Breast epithelium (tissue), 4 donors: ENCODE measurements at places on chromosomes 13 and 19.

GRCh38 chr19:44621367-44621766, 8.0 kb downstream of the IGSF23 start:
- DNase-seq: no peak

DNA sequence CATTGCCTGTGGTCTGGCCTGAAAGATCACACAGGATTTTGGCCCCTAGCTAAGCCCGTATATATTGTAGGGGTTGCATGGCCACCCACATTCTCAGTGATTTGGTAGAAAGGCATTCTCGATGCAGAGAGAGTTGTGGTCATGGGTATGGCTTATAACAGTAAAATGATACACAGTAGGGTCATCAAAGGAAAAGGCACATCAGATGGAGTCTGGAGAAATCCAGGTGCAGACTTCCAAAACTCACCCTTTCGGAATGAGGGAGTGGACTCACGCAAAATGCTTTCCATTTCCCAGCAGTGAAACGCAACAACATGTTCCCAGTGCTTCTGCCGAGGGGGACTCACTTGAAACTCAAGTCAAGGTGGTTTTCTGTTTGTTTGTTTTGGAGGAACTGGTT, 802.5 kb upstream of the SLITRK1 start:
- no peak for DNase-seq

- DNase-seq: peak; percentile 46
Measured at GRCh38 chr19:49937750-49938381, 8.6 kb upstream of the NUP62 start.

GRCh38 chr13:80931118-80931517, 590.2 kb upstream of the SPRY2 start:
- DNase-seq: no peak

DNA sequence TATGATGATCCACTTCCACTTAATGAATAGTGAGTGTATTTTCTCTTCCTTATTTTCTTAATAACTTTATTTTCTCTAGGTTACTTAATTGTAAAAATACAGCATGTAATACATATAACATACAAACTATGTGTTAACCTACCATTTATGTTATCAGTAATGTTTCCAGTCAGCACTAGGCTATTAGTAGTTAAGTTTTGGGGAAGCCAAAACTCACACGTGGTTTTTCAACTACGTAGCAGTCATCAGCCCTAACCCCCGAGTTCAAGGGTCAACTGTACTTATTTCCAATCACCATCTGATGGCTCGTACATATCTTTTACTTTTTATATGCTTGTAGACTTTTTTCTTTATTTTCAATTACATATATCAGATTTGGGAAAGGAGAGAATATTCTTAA, 95.7 kb downstream of the TNFSF13B start:
- no peak for DNase-seq

- DNase-seq: no peak
Measured at GRCh38 chr13:101146101-101146898, 270.0 kb downstream of the NALCN start.

DNA sequence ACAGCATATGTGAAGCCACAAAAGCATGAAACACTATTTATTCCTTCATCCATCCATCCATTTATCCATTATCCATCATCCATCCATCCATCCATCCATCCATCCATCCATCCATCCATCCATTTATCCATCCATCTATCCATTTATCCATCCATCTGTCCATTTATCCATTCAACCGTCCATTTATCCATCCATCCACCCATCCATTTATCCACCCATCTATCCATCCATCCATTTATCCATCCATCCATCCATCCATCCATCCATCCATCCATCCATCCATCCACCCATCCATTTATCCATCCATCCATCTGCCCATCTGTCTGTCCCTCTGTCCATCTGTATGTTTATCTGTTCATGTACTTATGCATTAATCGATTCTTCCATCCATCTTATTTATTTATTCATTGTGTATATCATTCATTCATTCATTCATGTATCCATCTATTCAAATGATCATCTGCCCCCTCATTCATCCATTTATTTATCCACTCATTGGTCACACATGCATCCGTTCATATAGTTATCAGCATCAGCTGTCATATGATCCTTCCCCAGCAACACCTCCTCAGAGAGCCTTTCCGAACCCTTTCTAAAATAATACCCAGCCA, 7.0 kb upstream of the MYH14 start:
- no peak for DNase-seq

DNA sequence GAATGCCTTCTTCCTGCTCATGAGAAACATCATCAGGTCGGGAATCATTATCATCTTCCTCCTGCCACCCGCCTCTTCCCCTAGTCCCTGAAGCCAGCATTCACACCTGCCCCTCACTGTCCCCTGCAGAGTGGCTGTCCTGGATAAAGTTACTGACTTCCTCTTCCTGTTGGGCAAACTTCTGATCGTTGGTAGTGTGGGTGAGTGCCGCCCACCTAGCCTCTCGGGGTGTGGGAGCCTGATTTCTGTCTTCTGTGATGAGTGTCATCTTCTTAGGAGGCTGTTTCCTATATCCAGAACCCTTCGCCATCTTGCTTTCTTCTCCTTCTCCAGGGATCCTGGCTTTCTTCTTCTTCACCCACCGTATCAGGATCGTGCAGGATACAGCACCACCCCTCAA, 12.5 kb downstream of the SLC44A2 start:
- DNase-seq: no peak

GRCh38 chr13:30392681-30393045, 29.6 kb upstream of the UBE2L5 start:
- DNase-seq: no peak

- no peak for DNase-seq
Measured at GRCh38 chr13:44385847-44386246, 12.2 kb downstream of the SERP2 start.

DNA sequence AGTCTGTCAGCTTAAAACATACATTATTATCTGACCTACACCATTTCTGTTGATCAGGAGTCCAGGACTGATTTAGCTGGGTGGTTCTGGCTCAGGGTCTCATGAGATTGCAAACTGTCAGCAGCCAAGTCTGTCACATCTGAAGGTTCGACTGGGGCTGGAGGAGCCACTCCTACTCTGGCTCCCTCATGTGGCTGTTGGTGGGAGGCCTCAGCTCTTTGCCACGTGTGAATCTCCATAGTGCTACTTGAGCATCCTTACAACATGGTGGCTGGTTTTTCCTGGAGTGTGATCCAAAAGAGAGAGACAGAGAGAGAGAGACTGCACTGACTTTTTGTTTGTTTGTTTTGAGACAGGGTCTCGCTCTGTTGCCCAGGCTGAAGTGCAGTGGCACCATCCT, 63.6 kb upstream of the NFIC start:
- DNase-seq: no peak

GRCh38 chr13:111319998-111320911, at the start of gene TEX29:
Gene TEX29, plus strand, starts transcription at chr13:111320642. Its CDS starts 249 bp downstream, at chr13:111320891.
- no peak for DNase-seq

- no peak for DNase-seq
Measured at GRCh38 chr13:78131811-78132210, 213.2 kb upstream of the EDNRB start.

DNA sequence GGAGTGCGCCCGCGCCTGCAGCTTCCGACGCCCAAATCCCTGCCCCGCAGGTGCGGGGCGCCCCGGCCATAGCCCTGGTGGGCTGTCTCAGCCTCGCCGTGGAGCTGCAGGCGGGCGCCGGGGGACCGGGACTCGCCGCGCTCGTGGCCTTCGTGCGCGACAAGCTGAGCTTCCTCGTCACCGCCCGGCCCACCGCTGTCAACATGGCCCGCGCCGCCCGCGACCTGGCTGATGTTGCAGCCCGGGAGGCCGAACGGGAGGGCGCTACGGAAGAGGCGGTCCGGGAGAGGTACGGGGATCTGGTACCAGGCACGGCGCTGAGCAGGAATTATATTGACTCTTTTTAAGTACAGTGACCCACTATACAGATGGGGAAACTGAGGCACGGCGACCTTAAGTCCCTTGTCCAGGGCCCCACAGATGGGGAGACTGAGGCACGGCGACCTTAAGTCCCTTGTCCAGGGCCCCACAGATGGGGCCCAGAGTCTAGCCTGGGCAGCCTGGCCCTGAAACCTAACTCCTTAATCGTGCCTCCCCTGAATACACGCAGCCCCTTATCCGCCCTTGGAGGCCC, 586 bp downstream of the MRI1 start:
- no peak for DNase-seq

DNA sequence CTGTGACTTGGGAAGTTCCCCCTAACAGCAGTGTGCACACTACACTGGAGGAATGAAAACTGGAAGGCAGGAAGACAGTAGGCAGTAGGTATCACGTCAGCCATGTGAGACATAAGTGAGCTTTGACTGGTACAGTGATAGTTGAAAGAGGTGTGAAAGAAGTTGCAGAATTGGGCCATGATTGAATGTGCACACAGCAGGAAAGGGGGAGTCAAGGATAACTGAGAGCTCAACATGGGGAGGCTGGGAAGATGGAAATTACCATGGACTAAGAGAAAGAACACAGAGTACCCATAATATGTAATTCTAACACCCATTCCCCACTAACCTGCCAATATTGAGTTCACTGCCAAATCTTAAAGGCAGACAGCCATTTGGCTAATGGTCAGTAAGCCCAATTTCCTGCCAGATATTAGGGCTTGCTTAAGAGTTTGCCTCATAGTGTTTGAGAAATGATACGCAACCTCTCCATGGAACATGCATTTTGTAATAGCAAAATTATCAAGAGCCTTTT, 321.7 kb downstream of the DCT start:
- DNase-seq: no peak

DNA sequence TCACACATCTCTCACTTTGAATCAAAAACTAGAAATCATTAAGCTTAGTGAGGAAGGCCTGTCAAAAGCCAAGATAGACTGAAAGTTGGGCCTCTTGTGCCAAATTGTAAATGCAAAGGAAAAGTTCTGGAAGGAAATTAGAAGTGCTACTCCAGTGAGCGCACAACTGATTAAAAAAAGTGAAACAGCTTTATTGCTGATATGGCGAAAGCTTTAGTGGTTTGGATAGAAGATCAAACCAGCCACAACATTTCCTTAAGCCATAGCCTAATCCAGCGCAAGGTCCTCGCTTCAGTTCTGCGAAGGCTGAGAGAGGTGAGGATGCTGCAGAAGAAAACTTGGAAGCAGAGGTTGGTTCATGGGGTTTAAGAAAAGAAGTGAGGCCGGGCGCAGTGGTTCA, 7.6 kb downstream of the PCCA start:
- DNase-seq: no peak

GRCh38 chr19:4328243-4328990, 10.2 kb downstream of the STAP2 start:
- DNase-seq: peak; percentile 91

GRCh38 chr19:15196360-15197005, 4.3 kb downstream of the NOTCH3 start:
- DNase-seq: no peak

DNA sequence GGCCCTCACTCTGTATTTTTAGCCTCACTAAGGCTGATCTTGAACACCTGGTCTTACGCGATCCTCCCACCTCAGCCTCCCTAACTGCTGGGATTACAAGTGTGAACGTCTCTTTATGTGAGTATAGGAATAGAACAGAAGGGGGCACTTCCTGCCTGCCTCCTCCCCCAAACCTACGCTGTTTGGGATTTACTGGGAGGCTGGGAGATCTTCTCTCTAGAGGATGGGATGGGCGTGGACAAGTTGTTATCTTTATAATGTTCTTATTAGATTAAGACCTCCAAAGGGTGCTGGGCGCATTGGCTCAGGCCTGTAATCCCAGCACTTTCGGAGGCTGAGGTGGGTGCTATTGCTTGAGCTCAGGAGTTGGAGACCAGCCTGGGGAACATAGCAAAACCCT, 2.9 kb upstream of the CSNK1G2 start:
- no peak for DNase-seq

DNA sequence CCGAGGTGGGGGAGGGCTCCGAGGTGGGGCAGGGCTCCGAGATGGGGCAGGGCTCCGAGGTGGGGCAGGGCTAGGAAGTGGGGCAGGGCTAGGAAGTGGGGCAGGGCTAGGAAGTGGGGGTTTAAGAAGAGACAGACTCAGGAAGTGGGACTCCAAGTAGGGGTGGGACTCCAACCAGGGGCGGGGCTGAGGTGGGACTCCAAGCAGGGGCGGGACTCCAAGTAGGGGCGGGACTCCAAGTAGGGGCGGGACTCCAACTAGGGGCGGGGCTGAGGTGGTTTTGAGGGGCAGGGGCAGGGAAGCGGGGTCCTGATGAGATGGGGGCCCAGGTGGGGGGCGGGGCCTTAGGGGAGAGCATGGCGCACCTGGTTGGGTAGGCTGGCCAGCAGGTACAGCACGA, 13.6 kb downstream of the CFD start:
- no peak for DNase-seq

DNA sequence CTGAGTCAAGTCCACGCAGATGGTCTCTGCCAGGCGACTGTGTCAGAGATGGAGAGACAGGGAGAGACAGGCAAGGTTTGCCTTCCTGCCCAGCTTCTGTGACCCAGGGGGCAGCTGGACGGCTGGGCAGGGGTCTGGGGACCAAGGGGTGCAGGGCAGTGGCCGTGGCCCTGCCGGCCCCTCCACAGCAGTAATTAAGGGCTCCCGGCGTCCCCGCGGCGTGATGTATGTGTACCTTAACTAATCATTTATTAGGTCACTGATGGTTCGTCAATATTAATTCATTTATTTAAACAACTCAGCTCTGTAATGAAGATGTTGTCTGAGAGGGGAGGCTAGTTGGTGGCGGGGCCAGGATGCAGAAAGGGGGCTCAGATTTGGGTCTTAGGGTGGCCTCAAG, 28.6 kb upstream of the TCF3 start:
- DNase-seq: no peak

- DNase-seq: no peak
Measured at GRCh38 chr13:49146950-49147355, 73.2 kb upstream of the MLNR start.

DNA sequence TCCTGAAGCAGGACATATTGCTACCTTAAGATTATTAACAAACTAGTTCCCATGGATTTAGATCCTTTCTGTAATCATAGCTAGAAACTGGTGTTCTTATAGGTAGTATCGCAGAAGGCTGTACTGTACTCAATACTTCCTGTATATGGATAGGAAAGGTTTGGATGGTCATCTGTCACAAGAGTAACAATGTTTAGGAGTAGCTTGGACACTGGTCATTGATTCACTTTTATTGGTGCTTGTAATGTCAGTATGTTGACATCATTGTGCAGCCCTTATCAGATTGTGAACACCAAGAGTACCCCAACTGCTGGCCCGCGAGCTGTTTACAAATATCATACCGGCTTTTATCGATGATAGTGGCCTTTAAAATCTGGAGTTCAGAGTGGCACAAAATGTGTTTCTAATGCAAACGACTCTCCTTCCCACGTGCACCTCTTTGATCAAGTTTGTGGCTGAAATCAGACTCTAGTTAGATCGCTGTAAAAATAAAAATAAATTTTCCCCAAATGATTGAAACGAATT, 605 bp upstream of the CDK8 start:
- DNase-seq: no peak
